ENCODE measurements at places on chromosomes 4 and X.

DNA sequence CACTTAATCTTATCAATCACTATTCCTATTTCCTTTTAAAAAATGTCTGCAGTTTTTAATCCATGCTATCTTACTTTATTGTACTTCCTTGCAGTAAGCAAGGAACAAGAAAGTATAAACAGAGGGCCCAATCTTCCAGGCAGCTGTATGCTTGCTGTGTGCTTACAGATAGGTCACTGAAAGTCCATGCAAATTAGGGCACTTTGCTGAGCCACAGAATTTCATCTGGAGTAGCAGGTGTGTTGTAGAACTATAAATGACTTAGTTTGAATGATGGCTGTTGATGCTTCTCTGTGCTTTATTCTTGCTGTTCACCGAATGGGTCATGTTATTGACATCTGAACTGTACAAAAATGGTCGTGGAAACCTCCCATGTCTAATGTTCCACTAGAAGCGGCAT lies 154.6 kb downstream of the ATOH1 start:
- DNase-seq = no peak

DNA sequence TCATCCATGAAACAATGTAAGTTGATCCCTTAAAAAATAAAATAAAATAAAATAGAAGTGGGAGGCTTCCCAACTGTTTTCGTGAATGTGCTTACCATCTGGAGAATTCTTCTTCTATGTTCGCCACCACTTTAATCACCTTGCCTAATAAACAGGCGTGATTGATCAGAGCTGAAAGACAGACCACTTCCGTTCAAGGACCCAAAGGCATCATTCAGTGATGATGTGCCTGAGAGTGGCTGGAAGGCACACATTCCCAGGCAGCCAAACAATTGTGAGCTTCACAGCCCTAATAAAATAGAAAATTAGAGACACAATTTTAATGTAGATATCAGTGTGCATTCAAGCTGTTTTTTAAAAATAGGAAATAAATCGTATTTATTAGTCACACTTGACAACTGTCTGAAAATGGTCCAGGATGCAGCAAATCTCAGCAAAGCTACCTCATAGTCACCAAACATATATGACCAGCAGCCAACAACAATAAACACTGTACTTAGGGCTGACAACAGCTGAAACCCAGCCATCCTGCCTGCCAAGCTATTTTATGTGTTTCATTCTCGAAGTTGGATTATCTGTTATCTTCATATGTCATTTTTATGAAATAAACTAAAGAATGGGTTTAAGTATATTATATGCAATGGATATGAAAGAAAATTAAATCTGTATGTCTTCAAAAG lies 163.2 kb upstream of the FAM9B start:
- DNase-seq = no peak

- no peak for DNase-seq
These were observed 25.4 kb upstream of the SLAIN2 start for GRCh38 chr4:48315728-48316630.

DNA sequence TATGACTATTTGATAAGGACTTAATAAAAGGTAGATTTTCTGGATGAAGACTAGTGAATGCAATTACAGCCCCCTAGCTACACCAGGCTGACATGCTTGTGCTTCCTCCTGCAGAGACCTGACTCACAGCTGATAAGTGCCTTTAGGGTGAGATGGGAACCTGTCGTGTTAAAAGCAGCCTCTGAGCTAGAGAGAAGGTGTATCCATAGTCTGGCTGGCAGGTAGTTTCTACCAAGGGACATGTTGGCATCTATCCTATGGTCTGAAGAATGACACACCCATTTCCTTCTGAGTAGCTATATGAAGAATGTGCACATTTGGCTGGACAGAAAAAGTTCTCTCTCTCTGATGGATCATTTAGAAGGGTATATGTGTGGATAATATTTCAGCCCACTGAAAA lies 64.1 kb downstream of the PARM1 start:
- DNase-seq = no peak

DNA sequence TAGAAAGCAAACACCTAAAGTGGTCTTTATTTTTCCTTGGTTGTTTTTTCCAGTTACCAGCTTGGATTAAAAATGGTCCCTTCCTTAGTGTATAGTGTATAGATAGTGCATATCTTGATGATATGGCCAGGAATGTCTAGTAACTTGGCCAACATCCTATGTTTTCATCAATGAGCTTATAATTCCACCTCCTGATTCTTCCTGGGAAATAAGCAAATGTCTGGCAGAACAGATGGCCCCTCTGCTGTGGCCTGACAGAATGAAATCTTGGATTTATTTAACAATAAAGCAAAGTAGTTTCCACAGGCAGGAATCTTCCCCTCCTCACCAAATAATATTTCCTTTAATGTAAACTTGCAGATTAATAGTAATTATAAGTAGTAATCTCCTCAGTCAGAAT lies 6.1 kb downstream of the SCARB2 start:
- no peak for DNase-seq

DNA sequence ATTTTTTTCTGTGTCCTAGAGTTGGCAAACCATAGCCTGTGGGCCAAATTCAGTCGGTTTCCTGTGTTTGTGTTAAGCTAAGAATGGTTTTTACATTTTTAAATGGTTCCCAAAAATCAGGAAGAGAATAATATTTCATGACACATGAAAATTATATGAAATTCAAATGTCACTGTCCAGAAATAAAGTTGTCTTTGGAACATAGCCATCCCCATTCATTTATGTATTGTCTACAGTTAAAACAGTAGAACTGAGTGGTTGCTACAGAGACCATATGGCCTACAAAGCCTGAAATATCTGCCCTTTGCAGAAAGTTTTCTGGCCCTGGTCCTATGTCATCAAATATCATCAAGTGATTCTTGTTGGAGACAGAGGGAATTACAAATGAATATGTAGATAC lies 15.5 kb downstream of the FRMPD4 start:
- no peak for DNase-seq

DNA sequence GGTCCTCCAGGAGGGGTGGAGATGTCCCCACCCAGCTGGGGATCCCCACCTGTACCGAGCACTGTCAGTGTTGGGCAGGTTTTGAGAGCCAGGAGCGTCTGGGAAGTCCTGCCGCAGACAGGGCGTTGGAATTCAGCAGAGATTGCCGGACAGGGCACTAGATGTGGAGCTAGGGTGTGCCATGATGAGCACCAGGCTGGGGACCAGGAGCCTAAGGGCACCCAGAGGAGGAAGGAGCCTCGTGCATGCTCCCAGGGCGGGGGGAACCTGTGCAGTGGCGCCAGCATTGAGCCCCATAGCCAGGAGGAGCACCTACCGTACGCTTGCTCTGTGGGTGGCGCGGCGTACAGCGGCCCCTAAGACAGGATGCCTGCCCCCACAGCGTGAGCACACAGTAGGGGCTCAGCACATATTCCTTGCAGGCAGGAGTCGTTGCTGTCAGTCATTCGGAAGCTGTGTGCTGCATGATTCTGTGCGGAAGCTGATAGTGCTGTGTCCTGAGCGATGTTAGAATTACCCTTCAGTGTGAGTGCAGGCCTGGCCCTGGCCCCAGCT lies 18.8 kb upstream of the TADA2B start:
- DNase-seq = no peak

- DNase-seq = no peak
These were observed 41.1 kb upstream of the MGST2 start for GRCh38 chr4:139624441-139625092.

DNA sequence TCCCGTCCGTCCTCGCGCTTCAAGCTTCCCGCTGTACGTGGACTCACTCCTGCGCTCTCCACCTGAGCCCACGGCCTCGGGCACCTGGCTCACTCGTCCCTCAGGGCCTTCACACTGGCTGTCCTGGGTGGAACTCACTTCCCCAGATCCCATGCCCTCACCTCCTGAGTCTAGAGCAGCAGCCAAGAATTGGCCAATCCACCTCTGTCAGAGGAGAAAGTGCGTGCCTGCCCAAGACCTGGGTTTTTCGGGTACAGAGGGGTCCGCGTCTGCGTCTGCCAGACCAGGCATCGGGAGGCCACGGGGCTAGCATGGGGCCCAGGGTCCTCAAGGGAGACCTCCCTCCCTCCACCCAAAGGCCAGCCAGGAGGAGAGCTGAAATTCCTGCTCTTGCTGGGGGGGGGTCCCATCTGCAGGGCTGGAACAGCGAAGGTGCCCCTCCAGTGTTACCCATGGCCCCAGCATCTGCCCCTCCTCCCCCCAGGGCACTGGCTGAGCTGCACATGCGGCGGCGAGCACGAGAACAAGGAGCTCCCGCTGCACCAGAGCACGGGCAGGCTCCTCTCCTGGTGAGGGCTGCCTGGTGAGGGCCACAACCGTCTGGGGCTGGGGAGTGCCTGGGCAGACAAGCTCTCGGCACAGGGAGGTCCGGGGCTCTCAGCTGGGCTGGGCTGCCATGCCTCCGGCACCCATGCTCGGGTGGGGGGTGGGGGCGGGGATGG lies 47.5 kb downstream of the FAM53A start:
- no peak for DNase-seq

DNA sequence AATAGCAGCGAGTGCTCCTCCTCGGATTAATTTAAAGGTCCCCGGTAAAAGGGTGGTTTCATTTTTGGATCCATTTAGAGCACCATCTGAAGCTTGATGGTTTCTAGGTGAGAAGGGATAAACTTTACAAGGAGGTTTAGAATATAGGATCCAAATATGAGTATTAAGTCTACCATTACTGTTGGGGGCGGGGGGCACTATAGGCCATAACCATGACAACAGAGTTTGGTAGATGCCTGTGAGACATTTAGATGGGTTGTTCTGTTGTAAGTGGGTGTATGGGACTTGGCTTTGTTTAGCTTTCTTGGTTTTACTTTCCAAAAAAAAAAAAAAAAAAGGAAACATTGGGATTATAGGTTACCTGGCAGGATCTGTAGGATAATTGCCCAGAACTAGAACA lies 92.7 kb downstream of the TENT5D start:
- DNase-seq = no peak

DNA sequence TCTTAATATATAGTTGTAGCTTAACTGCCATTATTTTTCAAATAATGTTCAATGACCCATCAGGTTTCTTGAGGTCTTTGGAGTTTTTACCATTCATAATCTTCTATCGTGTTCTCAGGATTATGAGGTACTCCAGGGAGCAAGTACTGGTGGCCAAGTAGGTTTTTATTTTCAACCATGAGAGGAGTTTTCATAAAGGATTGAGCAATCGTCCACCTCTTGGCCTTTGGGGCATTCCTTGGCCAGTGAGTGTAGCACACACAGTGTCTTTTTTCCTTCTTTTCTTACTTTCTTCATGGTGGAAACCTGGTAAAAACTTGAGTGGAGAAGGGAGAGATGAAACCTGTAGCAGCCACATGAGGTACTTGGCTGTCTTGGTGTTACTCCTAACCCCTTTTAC lies 567.0 kb upstream of the NR3C2 start:
- no peak for DNase-seq

DNA sequence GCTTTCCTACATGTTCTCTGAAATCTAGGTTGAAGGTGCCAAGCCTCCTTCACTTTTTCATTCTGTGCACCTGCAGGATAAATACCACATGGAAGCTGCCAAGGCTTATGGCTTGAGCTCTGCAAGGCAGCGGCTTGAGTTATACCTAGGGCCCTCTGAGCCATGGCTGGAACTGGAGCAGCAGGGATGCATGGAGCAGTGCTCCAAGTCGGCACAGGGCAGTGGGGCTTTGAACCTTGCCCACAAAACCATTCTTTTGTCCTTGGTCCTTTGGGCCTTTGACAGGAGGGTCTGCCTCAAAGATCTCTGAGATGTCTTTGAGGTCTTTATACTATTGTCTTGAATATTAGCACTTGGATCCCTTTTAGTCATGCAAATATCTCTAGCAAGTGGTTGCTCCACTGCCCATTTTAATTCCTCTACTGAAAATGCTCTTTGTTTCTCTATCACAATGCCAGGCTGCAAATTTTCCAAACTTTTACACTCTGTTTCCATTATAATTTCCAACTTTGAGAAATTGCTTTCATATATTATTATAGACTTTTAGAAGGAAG lies 536.2 kb upstream of the KLHL4 start:
- DNase-seq = no peak

- DNase-seq = no peak
These were observed 40.2 kb upstream of the HS3ST1 start for GRCh38 chr4:11468901-11469300.

- no peak for DNase-seq
These were observed at the start of gene CFAP47 for GRCh38 chrX:35919536-35920309. Gene CFAP47, plus strand, starts transcription at chrX:35919734. Its CDS starts 66 bp downstream, at chrX:35919800.

DNA sequence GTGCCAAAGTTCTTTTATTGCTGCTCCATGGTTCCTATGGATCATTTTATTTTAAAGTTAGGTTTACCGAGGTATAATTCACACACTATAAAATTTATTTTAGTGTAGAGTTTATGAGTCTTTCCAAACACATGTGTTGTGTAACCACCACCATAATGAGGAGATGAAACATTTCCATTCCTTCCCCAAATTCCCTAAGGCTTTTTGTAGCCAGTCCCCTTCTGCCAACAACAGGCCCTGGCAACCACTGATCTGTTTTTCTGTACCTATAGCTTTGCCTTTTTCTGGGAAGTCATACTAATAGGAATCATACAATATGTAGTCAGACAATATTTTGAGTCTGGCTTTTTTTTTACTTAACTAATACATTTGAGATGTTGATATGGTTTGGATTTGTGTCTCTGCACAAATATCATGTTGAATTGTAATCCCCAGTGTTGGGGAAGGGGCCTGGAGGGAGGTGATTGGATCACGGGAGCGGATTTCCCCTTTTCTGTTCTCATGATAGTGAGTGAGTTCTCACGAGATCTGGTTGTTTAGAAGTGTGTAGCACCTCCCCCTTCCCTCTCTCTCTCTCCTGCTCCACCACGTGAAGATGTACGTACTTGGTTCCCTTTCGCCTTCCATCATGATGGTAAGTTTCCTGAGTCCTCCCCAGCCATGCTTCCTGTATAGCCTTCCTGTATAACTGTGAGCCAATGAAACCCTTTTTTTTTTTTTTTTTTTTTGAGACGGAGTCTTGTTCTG lies 59.6 kb upstream of the DHX15 start:
- no peak for DNase-seq

- DNase-seq = no peak
These were observed 646.0 kb downstream of the RPA4 start for GRCh38 chrX:97529536-97530200.

DNA sequence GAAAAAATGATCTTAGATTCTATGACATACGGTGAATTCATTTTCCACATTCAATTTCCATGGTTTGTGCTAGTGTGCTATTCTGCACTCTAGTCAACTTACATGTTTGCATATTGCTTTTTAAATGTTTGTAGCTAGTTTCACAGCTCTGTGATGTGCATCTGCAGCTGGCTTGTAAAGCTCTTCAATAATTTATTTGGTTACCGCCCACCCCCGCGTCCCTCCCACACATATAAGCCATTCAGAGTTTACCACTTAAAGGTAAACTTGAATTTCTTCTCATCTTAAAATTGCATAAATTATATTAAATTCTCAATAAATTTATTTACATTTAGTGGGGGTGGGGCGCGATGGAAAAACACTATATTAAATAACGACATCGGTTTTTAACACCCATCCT lies 291 bp upstream of the NBDY start:
- no peak for DNase-seq

GRCh38 chr4:64781737-64782326 lies 372.6 kb upstream of the TECRL start:
- DNase-seq = no peak

- no peak for DNase-seq
These were observed 30.9 kb upstream of the INTS6L start for GRCh38 chrX:135489542-135489941.
